Sciatic nerve (tissue), 2 donors: ENCODE measurements at places on chromosomes 6 and 20. TPM values are rescaled to one million over a fixed set of nuclear protein-coding genes. Genes with fewer than 3 reads are reported as not detected.
A peak's percentile ranks its signal among the peaks of the same experiment; 100 is the strongest.

MYO6 gene
- 29.4 TPM for total RNA-seq

MAFB gene
- 38.6 TPM for total RNA-seq

- DNase-seq: no peak
Observed at GRCh38 chr6:47105469-47106178, 63.5 kb upstream of the ADGRF1 start.

DNA sequence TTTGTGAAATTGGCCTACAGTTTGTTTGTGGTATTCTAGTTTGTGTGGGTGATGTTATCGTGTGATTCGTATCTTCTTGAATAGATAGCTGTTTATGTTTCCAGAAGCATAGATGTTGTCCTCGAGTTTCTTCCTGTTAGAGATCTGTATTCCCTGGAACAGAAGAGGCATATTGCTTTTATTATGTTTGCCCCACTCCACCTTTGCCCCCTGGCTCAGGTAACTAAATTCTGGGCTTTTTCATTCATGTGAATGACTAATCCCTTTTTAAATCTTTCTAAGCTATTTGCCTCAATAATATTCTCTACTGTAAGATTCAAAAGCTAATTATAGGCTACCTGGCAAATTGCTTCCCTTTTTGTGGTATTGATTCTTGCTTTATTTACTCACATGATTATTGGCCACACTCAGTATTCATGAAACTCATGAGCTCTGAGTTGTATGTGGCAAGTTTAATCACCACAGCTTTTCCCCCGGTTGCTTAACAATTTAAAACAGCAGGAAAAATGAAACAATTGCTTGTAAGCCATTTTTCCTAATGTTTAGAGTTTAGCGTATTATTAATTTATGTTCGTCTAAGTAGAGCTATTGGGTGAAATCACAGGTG, 12.6 kb downstream of the RNF217 start:
- DNase-seq: no peak

GRCh38 chr20:11329271-11329670, 588.4 kb upstream of the BTBD3 start:
- DNase-seq: no peak

ZSCAN23 gene
- 6.5 TPM for total RNA-seq

WFDC12 gene
- not detected for total RNA-seq

DNA sequence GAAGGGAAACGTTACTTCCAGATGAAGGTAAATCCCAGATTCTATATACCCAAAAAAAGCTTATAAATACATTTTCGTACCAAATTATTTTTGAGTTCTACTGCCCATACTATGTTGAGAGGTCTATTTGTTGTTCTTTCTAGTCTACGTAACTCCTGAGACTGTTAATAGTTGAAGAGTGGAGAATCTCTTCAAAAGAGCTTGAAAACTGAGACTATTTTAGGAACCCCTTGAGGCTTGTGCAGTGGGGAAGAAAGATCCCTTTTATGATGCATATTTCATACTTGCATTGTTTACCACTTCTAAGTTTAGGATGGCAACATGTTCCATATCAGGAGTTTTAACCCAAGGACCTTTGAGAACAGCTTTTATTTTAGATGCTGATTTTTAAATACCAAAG, 245.0 kb downstream of the TMEM242 start:
- DNase-seq: no peak

HMGCLL1 gene
- 3.8 TPM for total RNA-seq

DNA sequence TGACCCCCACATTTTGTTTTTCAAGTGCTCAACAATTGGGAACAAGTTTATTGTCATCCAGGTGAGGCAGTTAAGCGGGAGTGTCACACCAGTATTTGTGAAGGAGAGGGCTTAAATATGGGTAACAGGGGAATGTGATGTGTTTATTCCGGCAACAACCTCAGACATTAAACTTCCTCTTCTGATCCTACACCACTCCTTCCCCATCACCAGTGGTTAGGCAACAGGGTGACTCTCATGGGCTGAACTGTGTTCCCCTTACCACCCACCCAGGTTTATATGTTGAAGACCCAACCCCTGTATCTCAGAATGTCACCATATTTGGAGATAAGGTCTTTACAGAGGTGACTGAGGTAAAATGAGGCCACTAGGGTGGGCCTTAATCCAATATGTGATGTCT, 52.1 kb upstream of the RNF182 start:
- DNase-seq: no peak

GRCh38 chr6:128519132-128519930, 1.1 kb downstream of the PTPRK start:
- peak; percentile 64 for DNase-seq

DNA sequence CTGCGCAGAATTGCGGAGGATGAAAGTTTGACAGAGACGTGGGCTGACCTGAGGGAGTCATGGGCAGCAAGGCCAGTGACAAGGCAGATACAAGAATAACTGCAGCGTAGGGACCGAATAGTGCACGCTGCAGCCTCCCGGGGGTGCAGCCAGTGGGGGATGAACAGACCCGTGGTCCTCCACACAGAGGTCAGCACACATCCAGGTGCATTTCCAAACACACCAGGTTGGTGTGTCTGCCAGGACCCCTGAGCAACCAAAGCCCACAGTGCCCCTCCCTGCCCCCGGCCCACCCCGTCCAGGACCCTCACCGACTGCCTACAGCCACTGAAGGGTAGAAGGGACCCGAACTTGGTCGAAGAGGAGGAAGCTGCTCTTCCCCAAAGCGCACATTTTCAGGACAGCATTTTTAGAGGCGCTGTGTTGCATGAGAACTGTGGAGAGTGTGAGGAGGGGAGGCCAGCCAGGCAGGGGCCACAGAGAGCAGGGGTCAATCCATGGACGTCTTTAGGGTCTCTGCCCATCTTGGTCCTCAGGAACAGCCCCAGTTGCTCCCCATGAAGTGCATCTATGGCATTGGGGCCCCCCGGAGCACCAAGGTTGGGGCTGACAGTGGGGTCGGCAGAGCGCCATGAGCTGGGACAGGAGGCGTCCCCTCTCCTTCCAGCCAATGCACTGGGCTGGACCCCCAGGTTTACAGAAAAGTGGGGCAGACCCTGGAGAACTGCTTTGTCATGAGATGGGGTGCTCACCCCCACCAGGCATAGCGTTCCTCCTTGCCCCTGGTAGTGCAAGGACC, 157.8 kb upstream of the AFDN start:
- no peak for DNase-seq

DNA sequence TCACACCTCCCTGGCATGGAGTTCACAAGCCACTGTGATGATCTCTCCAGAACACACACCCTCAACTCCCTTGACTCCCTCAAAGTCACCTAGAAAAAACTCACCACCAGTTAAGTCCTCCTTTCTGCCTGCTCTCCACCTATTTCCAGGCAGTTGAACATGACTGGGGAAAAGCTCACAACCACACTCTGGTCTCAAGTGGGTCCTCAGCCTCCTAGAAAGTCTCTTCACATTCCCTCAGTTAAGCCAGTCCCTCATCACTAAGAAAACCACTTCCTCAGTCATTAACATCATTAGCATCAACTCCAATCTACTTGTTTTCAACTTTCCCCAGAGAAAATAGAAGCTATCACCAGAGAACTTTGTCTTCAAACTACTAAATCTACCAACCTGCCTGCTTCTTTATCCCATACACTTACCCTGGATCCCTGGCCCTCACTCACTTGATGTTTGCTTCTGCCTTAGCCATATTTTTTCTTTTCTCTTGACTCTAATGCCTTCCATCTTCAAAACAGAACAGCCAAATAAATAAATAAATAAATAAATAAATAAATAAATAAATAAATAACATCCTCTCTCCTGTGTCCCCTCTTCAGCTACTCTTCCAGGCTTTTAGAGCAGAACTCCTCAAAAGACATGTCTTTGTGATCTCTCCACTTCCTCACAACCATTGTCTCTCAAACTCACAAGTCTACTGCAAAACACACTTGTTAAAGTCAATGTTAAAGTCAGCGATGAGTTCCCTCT, 742.4 kb upstream of the FLRT3 start:
- DNase-seq: no peak

DNA sequence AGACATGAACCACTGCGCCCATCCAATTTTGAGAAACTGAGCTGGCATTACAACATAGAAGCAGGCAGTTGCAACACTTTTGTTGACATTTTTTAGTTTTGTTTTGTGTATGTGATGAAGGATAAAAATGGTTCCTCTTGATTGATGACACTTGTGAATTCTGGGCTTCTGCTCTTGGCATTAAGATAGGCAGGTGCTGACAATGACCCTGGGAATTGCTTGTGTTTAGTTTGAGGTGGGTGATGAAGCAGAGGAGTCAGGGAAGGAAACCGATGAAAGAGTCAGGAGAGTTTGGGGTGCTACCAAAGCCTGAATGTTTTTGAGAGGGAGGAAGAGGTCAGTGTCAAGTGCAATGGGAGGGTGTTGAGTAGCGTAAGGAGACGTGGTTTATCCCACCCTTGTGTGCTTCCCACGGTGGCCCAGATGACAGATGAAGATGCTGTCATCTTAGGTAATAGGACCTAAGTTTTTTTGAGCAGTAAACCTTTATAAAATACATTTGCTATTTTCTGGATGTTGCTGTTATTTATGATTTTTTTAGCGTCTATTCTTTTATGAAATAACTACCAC, 19.4 kb downstream of the CDS2 start:
- DNase-seq: no peak

CGAS gene
- total RNA-seq: 7.5 TPM

DNA sequence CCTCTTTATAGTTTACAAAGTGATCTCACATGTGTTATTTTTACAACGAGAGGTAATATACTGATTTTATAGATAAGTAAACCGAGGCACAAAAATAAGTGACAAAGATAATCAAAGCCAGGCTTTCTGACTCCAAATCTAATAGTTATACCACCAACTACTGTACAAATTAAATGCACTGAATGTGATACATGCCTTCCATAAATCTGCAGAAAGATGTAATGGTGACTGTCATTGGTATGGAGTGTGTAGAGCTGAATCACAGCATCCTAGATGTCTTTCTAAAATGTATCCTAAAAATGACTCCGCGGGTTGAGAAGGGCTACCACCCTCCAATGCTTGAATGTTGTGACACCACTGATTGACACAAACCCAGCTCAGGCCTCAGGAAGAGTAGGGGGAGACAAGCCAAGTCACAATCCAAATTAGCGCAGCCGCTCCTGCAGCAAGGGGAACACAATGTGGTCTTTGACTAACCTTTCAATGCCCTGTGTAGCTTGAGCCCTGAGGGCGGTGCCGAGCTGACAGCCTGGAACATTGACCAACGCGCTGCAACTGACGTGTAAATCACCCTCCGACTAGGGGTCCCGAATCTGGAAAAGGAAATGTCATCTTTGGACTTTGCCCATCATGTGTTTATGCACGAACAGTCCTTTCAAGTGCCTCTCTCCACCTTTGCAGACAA, 136.8 kb downstream of the OLIG3 start:
- no peak for DNase-seq
